ENCODE measurements at places on chromosomes 4 and X. TPM values are rescaled to one million over a fixed set of nuclear protein-coding genes. Genes with fewer than 3 reads are reported as not detected.

Gene PDGFC
- 63.7 TPM for polyA plus RNA-seq

Gene ARHGEF6
- polyA plus RNA-seq, result 11.5 TPM

Gene NKX6-1
- 0.07 TPM for polyA plus RNA-seq

Gene FGG
- not detected for polyA plus RNA-seq

Gene MAML3
- polyA plus RNA-seq, result 18.7 TPM

Gene TSC22D3
- 126 TPM for polyA plus RNA-seq

Gene CFAP99
- 1.2 TPM for polyA plus RNA-seq

DNA sequence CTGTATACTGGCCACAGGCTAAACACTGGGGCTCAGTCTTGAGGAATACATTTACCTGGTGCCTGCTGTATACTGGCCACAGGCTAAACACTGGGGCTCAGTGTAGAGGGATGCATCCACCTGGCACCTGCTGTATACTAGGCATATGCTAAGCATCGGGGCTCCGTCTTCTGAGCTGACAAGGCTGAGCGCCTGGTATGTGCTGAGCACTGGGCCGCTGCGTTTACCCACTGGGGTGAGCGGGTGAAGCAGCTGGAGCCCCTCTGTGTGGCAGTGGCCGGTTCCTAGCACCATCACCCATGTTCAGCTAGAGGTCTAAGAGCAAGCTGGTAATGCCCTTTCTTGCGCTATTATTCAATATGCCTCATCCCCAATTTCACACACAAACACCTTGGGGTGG is 93.4 kb downstream of the ADRA2C start:
- DNase-seq, result no peak

- no peak for DNase-seq
Observed at GRCh38 chrX:31981546-31982062, 909.8 kb upstream of the FTHL17 start.

DNA sequence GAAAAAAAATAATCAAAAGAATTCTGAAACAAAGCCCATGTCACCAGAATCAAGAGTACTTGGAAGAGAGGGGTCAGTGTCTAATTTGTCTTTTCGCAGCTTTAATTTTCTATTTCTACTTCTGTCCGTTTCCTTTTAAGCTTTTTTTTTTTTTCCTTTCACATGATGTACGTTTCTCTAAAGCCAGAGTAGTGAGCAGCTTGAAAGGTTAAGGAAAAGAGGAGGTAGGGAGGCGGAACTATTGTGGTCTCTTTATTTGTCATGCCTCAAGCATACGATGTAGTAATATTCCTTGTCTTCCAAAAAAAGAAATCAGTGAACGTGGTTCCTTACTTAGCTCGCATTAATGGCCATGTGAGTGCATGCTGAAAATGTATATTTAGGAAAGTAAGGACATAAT is 311.5 kb downstream of the TENM3 start:
- DNase-seq, result no peak

- DNase-seq, result peak; percentile 78
Observed at GRCh38 chr4:15479089-15479912, 9.6 kb downstream of the CC2D2A start.
